ENCODE measurements at places on chromosomes 12 and 14.

DNA sequence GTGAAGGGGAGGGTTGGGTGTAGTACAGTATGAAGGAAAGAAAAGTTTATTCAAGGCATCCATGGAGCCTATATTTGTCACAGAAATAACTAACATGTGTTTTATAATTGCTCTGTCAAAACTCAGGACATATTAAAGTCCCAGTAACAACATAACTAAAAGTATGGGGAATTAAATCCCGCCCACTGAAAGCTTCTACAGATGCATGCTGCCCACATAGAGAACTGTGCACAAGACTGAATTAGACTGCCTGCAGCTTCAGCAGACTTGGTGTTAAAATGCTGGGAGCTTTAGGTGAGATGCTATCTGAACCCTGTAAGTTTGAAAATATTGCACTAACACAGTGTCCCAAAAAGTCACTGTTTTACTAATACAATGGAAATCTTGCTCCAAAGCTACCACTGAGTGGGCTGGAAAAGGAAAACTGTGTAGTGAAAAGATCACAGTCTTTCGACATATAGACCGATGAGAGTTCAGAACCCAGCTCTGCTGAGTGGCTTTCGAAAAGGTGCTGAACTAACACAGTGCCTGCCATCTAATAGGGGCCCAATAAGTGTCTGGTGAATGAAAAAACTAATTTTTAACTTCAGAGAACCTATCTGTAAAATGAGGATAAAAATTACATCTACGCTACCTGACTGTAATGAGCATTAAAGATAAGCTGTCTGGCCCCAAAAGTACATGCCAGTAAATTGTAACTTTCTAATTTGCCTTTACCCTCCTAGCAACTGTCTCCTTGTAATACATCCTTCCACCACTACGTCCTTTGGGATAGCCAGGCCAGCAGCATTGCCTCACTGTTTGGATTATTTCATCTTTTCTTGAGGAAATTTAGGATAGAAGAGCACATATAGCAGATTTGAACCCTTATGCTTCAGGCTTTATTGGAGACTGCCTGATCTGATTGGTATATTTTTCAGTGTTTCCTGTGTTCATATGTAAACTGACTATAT is 237.6 kb downstream of the BCAT1 start:
- DNase-seq: no peak

GRCh38 chr12:93127582-93128331 is 198.7 kb upstream of the EEA1 start:
- DNase-seq: no peak

GRCh38 chr12:70966046-70966445 is 45.5 kb upstream of the PTPRR start:
- DNase-seq: no peak

GRCh38 chr12:38141239-38141638 is 175.3 kb upstream of the ALG10B start:
- no peak for DNase-seq

GRCh38 chr12:94205822-94206221 is 57.4 kb downstream of the PLXNC1 start:
- no peak for DNase-seq
